ENCODE measurements at places on chromosomes 16 and 17.

GRCh38 chr16:83806036-83806435, 1.7 kb upstream of the HSBP1 start:
- DNase-seq: no peak

- peak; percentile 46 for DNase-seq
Measured at GRCh38 chr17:15456972-15457722, 10.3 kb downstream of the CDRT4 start.

GRCh38 chr17:77572065-77572601, 386.4 kb upstream of the TNRC6C start:
- DNase-seq: no peak

DNA sequence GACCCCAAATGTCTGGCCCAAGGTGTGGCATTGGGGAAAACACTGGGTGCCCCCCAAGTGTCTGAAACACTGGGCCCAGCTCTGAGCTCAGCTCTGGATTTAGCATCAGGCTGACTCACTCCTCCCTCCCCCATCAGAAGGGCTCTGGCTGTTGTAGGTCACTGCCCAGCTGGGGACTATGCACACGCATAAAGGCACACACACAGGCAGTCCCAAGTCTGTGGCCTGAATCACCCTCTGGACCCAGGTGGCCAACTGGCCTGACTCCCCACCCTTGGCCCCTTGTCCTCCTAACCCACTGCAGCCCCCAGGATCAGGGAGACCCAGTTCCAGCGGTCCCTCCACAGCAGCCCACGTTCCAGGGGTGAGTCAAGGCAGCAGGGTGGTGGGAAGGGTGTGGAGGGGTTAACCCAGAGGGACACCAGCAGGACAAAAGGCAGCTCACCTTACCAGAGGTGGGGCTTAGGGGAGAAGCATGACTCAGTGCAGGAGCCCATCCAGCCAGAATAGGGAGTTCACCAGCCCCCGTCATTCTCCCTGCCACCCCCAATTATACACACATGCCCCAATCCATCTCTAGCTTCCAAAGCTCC, 47.0 kb downstream of the MYO18A start:
- DNase-seq: no peak

DNA sequence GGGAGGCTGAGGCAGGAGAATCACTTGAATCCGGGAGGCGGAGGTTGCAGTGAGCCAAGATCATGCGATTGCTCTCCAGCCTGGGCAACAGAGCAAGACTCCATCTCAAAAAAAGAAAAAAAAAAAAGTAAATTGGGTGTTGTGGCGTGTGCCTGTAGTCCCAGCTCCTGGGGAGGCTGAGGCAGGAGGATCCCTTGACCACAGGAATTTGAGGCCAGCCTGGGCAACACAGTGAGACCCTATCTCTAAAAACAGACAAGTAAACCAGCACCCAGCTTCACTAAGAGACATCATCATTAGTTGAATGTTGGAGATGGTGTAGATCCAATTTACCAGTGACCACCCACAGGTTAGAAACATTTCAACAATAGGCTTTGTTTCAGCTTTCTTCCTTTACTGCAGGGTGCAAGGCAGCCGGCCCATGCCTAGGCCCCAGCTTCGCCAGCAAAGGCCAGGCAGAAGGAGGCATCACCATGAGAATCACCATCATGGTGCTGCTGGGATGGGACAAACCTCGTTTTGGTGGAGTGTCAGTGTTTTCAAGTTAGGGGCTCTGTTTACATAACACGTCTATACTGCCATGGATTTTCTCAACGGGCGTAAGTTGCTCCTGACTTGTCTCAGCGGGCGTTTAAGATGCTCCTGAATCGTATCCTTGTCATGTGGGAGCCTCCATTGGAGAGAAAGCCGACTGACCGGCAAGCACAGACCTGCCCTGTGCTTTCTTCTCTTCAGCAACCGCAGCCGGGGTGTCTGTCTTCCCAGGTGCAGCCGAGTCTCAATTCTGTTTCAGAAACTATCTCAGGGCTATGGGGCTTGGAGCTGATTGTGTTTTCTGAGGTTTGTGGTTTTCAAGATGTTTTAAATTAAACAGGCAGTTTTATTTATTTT, 7.3 kb downstream of the TCF25 start:
- no peak for DNase-seq

DNA sequence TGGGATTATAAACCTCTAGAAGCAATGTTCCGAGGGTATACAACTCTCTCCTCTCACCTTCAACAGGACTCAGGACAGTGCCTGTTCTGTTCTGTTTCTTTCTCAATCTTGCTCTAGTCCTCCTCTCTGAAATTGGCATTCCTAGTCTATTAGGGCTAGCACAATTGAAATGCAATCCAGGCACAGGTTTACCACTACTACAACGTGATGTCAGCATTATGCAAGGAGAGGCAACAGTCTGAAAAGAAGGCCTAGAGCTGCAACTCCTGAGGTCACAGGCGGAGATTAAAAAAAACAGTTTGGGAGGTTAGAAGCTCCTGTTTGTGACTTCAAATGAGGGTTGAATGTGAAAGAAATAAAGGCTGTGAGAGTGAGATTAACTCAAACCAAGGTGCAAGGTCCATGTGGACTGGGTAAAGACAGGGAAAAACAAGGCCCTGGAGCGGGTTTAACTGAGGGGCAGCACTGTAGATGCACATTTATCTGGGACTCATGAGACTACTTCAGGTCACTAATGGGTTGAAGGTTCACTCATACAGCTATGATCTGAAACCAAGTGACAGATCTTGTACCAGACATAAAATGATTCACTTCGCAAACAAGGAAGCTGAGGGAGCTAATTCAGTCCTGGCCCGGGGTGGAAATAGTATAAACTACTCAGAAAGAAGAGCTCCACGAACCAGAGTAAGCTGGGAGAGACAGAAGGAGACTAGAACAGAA, 16.8 kb downstream of the AMFR start:
- peak; percentile 17 for DNase-seq

DNA sequence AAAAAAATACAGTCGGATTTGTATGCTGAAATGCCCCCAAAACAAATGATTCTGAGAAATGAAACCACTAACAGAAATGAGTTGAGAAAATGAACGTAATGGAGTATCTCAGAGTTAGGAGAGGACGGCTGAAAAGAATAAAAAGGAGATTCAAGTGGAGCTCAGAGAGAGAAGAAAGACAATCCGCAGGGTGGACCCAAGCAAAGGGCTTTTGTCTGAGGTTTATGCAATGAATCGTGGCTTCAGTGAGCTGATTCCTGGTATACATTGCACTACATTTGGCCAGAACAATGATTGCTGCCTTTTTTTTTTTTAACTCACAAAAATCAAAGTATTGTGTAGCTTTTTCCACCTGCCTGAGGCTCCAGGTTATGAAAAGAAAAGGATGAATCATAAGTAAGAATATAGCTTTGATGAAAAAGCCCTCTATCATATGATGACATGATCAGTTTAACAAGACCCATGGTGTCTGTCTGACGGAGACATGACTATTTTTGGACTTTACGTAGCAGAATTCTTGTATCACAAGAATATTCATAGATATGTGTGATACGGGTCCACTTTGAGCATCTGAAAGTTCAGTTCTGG, 4.4 kb upstream of the MED9 start:
- no peak for DNase-seq

GRCh38 chr17:4475463-4475862, 23.2 kb upstream of the SPNS2 start:
- DNase-seq: no peak

Data from transverse colon (tissue), 4 donors.